Aorta (tissue), 5 donors: ENCODE measurements at places on chromosomes 6 and 20. TPM values are rescaled to one million over a fixed set of nuclear protein-coding genes. Genes with fewer than 3 reads are reported as not detected.

The FAM83B gene
- polyA plus RNA-seq: 0.63 TPM

GRCh38 chr6:122063076-122063475 lies 336.4 kb upstream of the HSF2 start:
- no peak for DNase-seq

The BANF2 gene
- polyA plus RNA-seq: not detected

- DNase-seq: no peak
These were observed 107.8 kb upstream of the ESR1 start for GRCh38 chr6:151699719-151700118.

DNA sequence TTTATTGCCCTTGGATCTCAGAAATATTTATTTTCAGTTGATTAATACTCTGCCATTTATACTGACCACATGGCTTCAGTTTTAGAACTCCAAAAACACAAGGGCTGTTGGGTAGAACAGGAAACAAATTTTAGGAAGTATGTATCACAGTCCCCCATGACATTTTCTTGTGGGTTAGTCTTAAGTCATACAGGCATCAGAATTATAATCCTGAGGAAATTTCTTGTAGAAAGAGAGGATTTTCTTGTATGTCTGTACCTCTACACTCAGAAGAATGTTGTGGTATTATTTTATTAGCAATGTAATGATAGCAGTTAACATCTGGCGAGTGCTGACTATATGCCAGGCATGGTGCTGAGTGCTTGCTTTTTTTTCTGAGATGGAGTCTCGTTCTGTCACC lies 302.9 kb downstream of the CLIC5 start:
- DNase-seq: no peak

DNA sequence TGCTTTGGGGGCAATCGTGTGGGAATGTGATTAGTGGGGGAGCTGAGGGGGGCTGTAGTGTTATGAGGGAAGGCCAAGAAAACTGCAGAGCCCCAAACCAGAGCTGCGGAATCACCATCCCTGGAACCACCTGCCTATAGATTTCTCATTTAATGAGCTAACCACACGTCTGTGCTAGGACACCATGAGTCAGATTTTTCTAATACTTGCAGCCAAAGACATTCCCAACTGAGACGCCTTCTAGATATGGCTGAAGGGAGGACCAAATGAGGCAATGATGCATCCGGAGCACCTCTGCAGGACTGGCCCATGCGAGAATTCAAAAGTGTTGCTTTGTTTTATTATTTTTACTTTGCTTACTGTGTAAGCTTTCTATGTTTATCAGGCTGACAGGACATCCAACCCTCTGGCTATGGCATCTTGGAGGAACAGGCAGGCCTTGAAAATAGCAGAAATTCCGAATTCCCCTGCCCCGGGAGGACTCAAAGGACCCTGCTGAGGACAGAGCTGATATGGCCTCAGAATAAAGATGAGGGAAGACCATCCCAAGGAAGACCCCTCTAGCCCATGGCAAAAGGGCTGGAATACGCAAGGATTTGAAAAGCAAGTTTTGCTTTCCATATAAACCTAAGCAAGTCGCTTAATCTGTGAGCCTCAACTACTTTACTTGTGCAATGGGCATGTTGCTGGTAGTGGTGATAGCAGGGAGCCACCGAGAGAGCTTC lies 3.1 kb upstream of the PTGIS start:
- DNase-seq: no peak

The FAM217A gene
- polyA plus RNA-seq: not detected

The OR11A1 gene
- not detected for polyA plus RNA-seq

GRCh38 chr6:7920425-7920824 lies 9.8 kb upstream of the TXNDC5 start:
- no peak for DNase-seq

GRCh38 chr6:107642861-107643328 lies 153.0 kb downstream of the SOBP start:
- DNase-seq: no peak

- peak; percentile 39 for DNase-seq
These were observed 22.5 kb downstream of the CUL9 start for GRCh38 chr6:43204271-43205105.

DNA sequence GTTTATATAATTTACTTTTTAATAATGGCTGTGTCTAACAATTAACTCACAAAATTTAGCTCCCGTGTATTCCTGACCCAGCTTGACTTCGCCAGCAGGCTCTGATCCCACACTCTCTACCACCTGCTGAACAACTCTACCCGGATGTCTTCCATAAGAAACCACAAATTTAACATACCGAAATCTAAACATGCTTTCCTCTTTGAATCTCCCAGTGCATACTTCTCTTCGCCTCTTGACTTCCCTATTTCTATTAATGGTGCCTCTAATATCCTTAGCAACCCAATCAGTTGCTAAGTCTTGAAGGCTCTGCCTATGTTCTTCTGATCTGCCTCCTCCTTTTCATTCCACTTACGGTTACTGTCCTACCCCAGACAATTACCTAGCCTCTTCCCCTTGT lies 4.6 kb upstream of the MYB start:
- DNase-seq: no peak

- DNase-seq: no peak
These were observed 17.6 kb upstream of the SGK2 start for GRCh38 chr20:43541214-43541613.

DNA sequence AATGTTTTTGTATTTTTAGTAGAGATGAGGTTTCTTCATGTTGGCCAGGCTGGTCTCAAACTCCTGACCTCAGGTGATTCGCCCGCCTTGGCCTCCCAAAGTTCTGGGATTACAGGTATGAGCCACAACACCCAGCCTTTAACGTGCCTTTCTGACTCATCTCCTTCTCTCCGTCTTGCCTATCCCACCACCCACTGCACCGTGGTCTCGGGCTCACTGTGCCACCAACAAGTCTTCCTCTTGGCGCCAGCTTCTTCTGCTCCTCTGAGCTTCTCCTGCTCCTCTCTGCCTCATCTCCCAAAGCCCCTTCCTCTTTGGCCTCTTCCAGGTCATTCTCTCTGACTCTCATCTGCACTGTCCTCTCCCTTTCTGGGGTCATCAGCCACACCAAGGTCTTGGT lies 41.0 kb downstream of the TMEM242 start:
- no peak for DNase-seq

DNA sequence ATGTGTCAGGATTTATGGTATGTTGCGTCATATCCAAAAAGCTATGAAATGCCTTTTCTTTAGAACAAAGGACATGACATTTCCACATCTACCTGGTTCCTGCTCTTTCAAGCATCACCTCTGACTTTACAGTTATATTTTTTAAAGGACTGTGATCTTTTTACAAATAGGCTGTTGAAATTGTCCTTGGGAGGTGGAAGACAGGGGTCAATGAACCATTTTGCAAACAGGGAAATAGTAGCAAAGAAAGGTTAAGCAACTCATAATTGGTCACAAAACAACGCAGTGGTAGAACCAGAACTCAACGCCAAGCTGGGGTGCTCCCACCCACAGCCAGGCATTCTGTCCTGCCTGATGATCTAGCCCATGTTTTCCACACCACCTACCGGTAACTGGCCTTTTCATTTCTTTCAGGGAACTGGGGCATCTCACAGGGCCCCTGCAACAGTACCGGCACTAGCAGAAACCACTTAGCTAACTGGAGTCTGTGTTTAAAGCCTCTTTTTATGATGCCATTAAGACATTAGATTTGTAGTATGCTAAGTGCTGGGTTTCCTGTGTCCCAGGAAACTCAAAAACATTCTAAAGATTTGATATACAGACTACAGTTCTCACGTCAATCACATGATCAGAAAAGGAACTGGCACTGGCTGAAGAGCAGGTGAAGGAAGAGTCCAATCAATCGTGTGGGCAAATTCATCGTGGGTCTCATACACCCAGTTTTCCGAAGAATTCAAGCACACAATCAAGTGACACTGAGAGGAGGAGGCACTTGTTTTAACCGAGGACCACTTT lies 13.9 kb downstream of the ZNF217 start:
- no peak for DNase-seq

The TP53TG5 gene
- polyA plus RNA-seq: not detected

GRCh38 chr20:45342855-45343531 lies 5.2 kb downstream of the SDC4 start:
- DNase-seq: no peak

The HLA-G gene
- polyA plus RNA-seq: not detected

- peak; percentile 88 for DNase-seq
These were observed 171.5 kb downstream of the QKI start for GRCh38 chr6:163585932-163586437.

- DNase-seq: no peak
These were observed 59.4 kb downstream of the PDSS2 start for GRCh38 chr6:107399935-107400334.

The ZBTB46 gene
- polyA plus RNA-seq: 2.1 TPM

DNA sequence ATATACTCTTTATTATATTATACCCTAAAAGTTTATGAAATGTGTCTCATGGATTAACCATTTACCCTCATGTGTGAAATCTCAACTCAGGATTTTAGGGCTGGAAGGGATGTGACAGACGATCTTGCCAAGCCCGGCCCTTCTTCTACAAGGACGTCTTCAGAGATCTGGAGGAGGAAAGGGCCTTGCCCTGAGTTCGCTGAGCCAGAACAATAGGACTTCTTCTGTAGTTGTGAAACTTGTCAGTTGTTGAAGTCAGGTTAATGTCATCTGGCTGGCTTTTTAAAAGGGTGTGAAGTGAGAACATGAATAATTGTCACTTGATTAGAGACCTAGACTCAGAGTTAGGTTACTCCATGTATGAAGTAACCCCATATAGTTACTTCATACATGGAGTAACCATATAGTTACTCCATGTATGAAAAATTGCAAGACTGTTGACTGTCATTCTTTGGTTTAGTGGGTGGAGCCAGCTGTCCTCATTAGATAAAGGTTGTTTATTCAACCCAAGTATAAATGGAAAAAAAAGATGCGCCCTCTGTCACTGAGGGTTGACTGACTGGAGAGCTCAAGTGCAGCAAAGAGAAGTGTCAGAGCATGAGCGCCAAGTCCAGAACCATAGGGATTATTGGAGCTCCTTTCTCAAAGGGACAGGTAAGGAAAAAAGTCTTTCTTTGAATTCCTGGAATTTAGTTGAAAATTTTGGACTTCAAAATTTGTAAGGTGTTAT lies at the start of gene ARG1:
ARG1 (plus strand) TSS at position 541 of the 730 bp plus-strand sequence; CDS start at position 598, 57 bp downstream.
- no peak for DNase-seq

- no peak for DNase-seq
These were observed 30.0 kb downstream of the MAP3K5 start for GRCh38 chr6:136762022-136762975.

DNA sequence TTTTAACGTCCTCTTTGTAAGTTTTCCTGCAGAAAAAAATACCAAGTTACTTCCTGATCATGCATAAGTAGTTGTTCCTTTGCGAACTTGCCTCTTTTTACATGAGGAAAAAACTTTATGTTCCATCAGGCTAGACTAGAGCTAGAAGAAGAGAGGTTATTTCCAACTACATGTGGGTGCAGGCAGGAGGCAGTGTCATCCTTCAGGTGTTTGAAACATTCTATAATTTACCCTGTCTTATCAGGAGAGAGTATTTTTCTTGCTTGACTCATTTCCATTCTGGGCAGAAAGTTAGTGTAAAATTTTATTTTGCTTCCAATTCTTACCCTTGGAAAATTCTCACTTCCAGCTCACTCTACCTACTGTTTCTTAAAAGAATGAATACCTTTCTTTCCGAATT lies 28.5 kb upstream of the EPHA7 start:
- DNase-seq: no peak

DNA sequence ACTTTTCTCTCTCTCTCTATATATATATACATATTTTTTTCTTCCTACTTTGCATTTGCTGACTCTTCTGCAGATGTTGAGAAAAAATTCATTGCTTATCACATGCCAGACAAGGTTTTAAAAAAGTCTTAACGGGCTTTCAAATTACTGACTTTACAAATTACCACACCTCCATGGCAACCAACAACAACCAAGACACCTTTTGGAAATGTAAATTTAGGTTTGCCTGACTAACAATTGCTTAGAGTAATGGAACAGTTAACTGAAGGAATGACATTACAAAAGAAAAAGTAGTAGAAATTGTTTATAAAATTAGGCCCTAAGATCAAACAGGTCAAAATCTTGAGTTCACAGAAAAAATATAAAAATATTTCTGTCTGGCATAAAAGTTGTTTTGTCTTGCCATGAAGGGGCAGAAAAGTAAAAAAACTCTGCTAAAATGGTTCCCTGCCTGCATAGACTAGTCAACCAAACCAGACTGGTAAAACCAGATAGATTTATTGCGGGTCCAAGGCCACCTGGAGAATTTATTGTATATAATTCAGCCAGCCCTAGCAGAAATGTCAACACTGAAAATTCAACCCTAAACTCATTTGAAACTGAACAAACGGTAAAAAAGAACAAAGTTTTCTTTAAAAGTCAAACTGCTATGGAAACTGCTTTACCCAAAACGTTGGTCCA lies 92.8 kb upstream of the FRMD1 start:
- no peak for DNase-seq

The NRSN1 gene
- polyA plus RNA-seq: not detected

The GNAS gene
- polyA plus RNA-seq: 934 TPM
